ENCODE measurements at places on chromosomes 3 and 15.

DNA sequence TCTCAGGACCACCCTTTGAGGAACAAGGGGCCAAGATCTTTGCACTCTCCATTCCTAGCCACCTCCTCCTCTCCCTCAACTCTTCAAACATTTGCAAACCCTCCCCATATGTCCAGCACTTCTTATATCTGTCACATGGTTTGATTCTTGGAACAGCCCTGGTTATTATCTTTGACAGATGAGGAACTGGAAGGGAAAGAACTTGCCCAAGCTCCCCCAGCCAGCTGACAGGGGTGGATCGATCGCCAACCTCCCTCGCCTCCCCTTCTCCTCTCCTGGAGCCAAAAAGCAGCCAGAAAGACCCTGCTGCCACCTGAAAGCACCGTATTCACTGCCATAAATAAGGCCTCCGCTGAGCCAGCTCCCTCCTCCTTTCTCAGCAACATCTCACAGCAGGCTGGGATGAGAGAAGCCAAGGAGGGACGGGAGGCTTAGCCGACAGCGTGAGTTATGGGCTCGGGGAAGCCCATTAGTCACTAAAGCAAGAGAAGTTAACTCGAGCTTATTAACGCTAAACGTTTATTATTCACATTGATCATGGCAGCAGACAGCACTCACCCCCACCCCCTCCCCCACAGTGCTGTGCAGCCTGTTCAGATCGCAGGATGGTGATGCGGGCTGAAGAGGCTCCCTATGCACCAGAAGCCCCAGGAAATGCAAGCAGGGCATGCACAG lies 22.2 kb upstream of the FGD5 start:
- DNase-seq, result no peak

GRCh38 chr3:32947789-32948238 lies 3.6 kb upstream of the CCR4 start:
- DNase-seq, result peak; percentile 61

DNA sequence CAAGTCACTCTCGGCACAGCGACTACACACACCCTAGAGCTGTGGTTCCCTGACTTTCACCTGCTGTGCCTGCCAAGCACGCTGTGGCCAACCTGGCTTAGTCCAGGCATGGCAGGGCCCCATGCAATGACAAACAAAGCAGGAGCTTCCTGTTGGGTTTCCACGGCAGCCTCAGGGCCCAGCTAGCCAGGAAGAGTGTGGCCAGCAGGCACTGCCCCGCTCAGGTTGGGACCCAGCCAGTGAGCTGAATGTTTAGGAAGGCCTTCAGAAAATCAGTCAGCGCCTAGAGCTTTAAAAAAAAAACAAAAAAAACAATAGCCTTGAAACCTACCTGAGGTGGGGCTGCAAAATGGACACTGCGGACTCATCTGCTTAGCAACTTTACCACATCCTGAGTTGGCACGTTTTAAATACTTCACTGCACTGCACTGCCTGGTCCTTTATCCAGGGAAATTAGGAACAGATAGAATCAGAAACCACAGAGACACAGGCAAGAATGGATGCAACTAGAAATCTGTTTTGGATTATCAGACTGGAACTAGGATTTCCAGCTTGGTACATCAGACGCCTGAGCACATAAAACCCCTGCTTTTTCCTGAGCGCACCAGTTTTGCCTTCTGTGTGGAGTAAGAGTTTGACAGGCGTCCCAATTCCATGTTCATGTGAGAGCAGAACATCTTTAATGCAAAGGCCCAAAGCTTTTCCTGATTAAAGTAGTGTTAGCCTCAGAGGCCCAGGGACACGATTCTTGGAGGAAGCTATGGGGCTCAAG lies 36.2 kb upstream of the LDHAL6B start:
- no peak for DNase-seq

GRCh38 chr3:43093974-43094373 lies 11.9 kb downstream of the POMGNT2 start:
- no peak for DNase-seq

- DNase-seq, result no peak
Measured at GRCh38 chr3:27657404-27657803, 64.7 kb downstream of the EOMES start.

DNA sequence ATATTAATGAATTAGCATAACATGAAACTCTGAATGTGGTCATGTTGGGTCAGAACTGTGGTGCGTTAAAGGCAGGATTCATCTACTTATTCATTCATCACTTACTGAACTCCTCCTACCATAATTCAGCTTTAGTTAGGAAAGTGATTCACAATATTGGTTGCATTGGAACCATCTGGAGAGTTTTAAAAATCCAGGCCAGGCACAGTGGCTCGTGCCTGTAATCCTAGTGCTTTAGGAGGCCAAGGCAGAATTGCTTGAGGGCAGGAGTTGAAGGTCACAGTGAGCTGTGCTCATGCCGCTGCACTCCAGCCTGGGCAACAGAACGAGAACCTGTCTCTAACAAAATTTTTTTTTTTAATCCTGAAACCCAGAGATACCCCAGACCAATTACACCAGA lies 44.2 kb upstream of the ATG7 start:
- no peak for DNase-seq

GRCh38 chr15:96130734-96131133 lies 199.8 kb upstream of the NR2F2 start:
- no peak for DNase-seq

- DNase-seq, result no peak
Measured at GRCh38 chr3:43043071-43043766, 62.7 kb downstream of the POMGNT2 start.

GRCh38 chr15:89972085-89972484 lies 29.0 kb upstream of the ZNF710 start:
- DNase-seq, result no peak

GRCh38 chr15:97479957-97480356 lies 480.5 kb upstream of the ARRDC4 start:
- DNase-seq, result no peak

DNA sequence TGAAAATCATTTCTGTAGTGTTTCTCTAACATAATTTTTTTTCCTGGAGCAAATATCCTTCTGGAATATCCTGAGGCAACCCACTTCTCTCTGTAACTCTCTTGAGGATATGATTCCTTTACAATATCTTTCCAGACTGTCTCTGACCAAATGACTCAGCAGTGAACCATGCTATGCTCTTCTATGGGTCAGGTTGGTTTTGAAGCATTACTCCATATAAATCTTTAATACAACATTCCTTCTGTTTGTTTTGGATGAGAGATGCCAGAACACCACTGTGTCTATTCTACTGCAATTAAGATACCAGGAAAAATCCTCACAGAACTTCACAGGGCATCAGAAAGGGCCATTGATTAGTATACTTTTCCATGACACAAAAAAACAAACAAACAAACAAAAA lies 626.4 kb upstream of the ZNF385D start:
- no peak for DNase-seq

DNA sequence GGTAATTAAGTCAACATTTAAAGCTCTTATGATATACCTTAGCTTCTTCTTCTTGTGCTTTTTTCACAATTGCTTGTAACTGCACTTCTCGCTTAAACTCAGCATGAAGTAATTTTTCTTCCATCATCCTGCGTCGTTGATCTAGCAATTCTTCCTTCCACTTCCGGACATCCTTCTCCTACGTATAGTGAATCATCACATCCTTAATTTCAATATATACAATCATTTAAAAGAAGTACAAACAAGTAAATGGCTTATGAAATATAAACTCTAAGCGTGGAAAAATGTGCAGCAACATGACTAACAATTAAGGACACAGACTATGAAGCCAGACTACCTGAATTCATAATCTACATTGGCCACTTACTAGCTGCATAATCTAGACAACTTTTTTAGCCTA lies 151.4 kb downstream of the SCAPER start:
- DNase-seq, result no peak

DNA sequence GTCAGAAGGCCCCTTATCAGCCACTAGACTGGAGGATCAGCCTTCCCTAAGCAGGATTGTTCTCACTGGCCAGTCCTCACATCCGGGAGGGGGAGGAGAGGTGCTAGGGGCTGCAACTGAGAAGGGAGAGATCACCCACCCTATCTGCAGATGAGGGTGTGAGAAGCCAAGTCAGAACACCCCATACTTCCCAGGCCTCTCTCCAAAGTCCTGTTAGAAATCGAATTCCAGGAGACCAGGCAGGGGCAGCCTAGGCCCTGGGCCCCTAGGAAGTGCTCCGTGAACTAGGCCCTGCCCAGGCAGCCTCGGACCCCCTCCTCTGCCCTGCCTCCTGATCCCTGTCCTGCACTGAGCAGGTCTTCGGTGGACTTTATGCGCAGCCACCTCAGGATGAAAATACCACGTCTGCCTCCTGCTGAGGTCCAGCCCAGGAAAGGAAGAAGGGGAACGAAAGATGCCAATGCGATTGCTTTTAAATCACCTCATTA lies 933 bp downstream of the DZIP1L start:
- DNase-seq, result no peak

GRCh38 chr15:23857028-23857641 lies 170.0 kb upstream of the NDN start:
- DNase-seq, result peak; percentile 27

GRCh38 chr3:178707311-178708031 lies 171.2 kb downstream of the KCNMB2 start:
- DNase-seq, result no peak

DNA sequence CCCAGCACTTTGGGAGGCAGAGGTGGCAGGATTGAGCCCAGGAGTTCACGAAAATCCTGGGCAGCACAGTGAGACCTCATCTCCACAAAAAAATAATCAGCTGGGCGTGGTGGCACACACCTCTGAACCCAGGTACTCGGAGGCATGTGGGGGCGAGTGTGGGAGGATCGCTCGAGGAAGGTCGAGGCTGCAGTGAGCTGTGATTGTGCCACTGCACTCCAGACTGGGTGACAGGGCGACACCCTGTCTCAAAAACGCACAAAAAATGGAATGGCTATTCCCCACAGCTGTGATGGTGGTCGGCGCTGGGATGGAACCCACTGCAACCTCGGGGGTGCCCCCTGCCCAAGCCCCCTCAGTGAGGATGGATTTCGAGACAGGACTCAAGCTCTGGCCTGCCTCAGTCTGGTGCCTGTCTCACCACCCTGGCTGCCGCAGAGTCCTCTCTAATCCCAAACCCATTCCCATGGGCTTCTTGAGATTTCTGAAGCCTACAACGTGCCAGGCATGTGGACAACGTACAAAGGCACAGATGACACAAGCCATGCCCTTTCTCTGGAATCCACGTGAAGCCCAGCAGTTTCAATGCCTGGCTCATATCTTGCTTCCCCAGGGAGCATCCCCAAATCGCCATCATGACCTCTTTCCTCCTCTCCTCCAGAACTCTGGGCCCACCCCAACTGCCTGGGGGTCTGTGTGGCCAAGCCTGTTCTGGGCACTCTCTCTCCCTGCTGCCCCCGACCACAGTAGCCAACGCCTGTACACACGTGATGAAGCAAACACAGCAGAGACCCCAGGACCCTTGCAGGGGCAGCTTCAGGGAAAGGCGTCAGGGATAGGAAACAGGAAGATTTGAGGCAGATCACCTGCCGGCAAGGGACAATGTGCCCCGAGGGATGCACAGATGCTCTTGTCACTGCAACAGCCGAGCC lies 32.4 kb downstream of the ADAMTS17 start:
- no peak for DNase-seq

DNA sequence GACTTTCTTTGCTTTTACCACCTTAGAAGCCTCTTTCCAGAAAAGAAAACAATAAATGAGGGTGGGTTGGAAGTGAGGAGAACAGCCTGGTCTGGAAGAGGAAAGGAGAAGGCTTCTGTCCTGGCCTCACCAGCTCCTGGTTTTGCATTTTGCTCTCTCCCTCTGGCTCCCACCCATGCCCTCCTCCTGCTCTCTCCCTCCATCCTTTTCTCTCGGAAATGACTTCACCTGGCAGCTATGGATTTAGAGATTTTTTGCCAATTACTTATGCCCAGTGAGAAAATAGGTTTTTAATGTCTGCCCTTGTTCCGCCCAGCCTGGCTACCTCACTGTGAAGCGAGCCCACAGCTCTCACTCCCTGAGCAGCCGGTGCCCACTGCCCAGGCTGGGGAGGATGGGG lies 77.9 kb upstream of the NTRK3 start:
- DNase-seq, result no peak

DNA sequence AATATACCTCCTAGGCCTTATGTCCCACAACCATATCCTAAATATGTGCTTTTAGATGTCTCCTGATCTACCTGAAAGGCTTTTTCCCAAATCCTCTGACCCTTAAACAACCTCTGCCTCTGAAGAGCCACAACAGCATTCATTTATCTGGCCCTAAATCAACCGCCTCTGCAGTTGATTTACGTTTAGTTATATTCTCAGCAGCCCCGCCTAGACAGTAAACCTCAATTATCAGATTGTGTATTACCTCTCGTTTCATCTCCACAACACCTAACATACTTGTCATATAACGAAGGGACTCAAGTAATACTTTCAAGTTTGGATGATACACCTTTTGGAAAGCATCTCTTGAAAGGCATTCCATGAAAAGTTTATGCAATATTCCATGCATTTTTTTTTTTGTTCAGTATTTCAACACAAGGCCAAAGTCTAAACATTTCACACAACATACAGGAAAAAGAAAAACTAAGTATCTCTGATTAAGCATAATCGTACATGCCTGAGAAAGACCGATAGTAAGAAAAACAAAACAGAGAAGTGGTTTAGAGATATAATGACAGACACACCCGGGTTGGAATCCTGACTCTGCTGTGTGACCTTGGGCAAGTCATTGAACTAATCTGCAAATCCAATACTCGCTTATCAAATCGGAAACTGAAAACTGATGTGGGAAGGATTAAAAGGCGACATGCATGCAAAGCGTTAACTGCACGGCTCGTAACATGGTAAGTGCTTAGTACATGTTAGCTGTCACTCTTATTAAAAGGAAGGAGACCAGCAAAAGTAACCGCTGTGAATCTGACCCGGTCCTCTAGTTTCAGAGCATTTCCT lies 778 bp downstream of the CRBN start:
- no peak for DNase-seq

DNA sequence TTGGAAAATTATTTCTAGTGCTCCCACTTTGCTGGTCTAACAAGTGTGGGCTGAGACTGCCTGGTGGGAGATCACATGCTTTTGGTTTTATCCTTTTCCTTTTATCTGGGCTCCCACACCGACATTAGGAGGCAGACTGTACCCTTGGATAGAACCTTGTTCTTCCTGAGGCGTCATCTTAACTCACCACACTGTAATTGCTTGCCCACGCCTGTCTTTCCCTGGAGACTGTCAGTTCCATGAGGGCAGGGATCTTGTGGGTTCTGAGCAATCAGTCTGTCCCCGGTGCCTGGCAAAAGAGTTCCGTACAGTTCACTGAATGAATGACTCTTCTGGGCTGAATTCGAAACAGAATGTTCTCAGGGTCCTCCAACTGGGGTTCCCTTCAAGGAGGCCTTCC lies 124.6 kb upstream of the ABHD17C start:
- no peak for DNase-seq

- no peak for DNase-seq
Measured at GRCh38 chr15:58471348-58471747, 39.6 kb downstream of the LIPC start.

GRCh38 chr3:100335434-100335833 lies 877 bp downstream of the NIT2 start:
- DNase-seq, result no peak

DNA sequence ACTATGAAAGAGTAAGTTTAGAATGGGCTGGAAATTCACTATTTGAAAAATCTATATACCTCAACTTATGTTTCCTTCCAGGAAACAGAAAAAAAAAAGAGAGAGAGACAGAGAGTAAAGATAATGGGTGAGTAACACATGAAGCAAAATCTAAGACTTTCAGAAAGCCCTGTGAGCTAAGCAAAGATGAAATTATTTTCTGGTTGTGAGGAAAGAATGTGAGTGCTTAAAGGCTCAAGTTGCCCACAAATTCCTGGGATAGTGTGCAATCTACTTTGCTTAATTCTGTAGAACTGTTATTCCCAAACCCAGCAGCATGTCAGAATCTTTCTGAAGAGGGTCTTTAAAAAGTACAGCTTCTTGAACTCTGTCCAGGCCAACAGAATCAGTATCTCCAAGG lies 337.7 kb upstream of the AGTR1 start:
- DNase-seq, result no peak
